ENCODE measurements at places on chromosomes 13 and 19.

- no peak for DNase-seq
These were observed 420.4 kb downstream of the NDFIP2 start for GRCh38 chr13:79901336-79901735.

DNA sequence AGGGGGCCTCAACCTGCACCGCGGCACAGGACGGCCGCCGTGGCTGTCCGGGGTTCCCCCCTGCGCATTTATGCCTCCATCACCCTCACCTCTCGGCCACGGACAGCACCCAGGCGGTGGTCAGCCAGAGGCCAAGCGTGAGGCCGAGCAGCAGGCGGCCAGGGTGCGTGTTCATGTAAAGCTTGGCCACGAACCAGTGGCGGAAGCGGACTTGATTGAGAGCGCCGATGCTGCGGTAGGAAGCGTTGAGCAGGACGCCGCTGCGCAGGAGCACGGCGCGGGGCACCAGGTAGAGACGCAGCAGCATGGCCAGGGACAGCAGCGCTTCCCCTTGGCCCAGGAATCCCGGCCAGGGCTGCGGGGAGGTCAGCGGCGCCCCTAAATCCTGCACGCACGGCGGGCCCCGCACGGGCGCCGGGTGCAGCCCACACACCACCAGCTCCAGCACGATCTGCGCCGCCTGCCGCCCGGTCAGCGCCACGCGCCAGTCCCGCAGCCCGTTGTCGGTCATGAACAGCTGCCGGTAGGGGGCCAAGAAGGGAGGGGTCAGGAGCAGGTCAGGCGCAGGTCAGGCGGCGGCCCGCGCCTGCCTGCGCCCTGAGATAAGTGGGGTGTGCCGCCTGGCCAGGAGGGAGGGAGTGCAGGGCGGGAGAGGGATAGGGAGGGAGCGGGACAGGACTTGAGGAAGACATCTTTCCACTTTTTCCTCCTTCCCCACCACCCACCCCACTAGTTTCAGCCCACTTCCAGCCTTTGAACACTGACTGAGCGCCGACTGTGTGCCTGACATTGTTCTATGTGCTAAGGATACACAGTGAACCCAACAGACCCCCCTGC is 6.5 kb downstream of the KCNN4 start:
- no peak for DNase-seq

- no peak for DNase-seq
These were observed 1153.0 kb downstream of the SLITRK5 start for GRCh38 chr13:88824218-88824617.

- no peak for DNase-seq
These were observed 15.1 kb upstream of the TRPC4 start for GRCh38 chr13:37884674-37885073.

Data from stimulated activated CD4-positive, alpha-beta T cell treated with anti-CD3 and anti-CD28 coated beads, Interleukin-2, amount 100 ng/mL, for 48 hours (primary cell).